ENCODE measurements at places on chromosomes 5 and 9.
A peak's percentile ranks its signal among the peaks of the same experiment; 100 is the strongest.

DNA sequence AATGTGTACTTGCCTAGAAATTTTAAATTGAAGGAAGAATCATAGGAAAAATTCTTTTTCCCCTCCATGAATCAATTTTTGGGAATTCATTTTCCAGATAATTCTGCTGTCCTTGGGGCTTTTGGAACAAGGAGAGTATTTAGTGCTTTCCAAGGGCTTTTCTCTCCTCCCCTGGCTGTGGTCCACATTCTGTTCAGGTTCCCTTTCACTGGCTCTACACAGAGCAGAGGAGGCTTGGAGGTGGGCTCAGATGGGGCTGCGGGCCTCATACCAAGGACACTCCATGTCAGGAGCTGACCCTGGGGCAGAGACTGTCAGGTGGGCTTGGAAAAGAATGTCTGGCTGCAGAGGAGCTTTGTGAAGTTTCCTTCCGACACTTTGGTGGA, 128.1 kb downstream of the GADD45G start:
- DNase-seq, result no peak

GRCh38 chr5:104512063-104512825, 949.7 kb upstream of the NUDT12 start:
- DNase-seq, result no peak

DNA sequence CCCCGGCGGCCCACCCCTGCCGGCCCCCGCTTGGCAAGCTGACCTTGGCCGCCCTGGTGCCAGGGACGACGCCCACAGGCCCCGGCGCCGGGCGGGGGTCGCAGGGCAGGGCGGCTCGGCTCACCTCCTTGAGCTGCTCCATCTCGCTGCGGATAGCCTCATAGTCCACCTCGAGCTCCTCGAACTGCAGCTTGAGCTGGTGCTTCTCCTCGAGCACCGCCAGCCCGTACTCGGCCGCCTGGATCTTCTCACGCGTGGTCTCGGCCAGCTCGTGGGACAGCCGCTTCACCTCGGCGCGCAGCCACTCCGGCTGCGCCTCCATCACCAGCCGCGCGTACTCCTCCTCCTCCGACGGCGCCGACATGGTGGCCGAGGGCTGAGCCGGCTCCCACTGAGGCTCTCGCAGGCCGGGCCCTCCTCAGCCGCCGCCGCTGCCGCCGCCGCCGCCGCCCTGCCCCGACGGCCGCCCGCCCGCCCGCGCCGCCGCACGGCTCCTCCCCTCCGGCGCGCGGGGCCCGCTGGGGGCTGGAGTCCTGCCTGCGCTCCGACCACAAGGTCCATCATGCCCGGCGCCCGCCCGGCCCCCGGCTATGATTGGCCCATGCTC, at the start of gene BICD2:
TSS of gene BICD2 (minus strand) at position 453 of the 607 bp plus-strand sequence. CDS start at position 364, 89 bp downstream.
- no peak for DNase-seq

GRCh38 chr5:14213253-14213652, 70.1 kb downstream of the TRIO start:
- no peak for DNase-seq

- DNase-seq, result no peak
Observed at GRCh38 chr5:155867522-155868088, 459.4 kb upstream of the SGCD start.

DNA sequence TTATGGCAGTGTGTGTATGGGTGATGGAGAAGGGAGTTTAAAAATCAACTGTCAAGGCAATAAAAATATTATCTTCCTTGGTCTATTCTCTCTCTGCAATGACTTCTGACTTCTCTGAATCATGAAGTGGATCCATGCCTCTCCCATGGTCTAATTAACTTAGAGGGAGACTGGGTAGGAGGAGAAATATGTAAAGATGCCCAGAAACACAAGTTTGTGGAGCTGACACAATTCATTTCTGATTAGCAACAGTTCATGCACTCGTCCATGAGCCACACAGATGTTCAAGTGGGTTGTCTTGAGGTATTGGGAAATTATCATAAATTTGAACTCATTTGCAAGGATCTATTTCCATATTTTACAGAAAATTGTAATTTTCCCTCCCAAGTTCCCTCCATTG, 38.1 kb downstream of the INSYN2B start:
- no peak for DNase-seq

DNA sequence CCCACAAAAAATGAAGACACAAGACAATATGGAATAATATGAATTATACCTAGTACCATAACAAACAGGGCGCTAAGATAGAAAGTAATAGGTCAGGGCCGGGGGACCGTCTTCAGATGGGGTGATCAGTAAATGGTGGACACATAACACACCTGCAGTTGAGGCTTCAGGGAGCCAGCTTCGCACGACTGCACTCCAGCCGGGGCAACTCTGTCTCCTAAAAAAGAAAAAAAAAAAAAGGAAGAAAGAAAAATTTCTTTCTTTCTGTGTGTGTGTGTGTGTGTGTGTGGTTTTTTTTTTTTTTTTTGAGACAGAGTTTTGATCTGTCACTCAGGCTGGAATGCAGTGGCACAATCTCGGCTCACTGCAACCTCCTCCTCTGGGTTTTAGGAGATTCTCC, 75.0 kb upstream of the HSPA9 start:
- DNase-seq, result no peak

- peak; percentile 54 for DNase-seq
Observed at GRCh38 chr5:40390281-40391149, 289.2 kb upstream of the PTGER4 start.
